RPMI8226 (cell line): ENCODE measurements at places on chromosomes 11 and 22.

- no peak for DNase-seq
Measured at GRCh38 chr22:44098021-44098739, 74.1 kb downstream of the PARVB start.

- DNase-seq: no peak
Measured at GRCh38 chr11:3942160-3942955, 86.9 kb downstream of the STIM1 start.

DNA sequence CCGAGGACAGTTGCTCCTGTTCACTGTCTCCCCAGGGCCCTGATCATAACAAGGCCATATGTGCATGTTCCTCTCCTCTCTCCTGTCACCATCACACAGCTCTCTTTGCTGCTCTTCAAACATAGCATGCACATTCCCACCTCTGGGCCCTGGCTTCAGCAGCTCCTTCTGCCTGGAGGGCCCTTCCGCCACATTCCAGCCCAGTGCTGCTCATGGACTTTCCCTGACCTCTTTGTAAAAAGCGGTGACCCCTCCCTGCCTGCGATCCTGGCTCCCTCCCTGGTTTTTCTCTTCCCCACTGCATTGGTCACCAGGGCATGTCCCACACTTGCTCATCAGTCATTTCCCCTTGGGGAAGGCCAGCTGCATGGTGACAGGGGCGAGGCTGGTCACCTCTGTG, 98.2 kb downstream of the MYO18B start:
- DNase-seq: no peak

GRCh38 chr11:45523760-45524159, 141.7 kb downstream of the CHST1 start:
- DNase-seq: no peak

DNA sequence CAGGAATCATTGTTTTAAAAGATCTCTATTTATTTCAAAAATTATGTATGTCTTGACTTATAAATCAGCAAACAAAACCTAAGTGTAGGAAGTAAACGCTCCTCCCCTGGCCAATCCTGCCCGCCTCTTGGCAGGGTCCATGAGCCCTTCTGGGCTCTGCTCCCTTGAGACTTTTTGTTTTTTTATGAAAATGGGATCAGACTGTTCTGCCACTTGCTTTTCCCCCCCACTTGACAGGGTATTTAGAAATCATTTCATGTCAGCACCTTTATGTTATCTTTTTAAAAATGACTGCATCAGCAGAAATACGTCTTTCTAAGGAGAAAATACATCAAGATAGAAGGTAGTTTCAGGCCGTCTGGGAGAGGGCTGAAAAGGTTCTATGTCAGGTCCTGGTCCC, 35.6 kb downstream of the FBLN1 start:
- no peak for DNase-seq

DNA sequence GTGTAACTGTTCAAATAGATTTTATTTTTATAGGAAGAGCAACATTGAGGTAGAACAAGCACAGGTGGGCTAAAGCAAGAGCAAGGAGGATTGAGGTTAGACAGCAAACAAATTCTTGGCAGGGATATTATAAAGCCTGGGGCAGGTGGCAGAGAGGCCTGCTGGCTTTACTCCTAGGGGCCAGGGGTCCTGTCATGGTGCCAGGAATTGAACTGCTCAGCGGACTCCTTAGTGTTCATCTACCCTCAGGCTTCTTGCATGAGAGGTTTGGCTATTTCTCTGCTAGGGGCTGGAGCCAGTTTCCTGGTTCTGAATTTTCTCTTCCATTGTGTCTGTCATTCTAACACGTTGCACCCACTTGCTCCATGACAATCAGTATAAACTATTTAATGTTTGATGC, 217.2 kb upstream of the NCAM1 start:
- peak; percentile 69 for DNase-seq

DNA sequence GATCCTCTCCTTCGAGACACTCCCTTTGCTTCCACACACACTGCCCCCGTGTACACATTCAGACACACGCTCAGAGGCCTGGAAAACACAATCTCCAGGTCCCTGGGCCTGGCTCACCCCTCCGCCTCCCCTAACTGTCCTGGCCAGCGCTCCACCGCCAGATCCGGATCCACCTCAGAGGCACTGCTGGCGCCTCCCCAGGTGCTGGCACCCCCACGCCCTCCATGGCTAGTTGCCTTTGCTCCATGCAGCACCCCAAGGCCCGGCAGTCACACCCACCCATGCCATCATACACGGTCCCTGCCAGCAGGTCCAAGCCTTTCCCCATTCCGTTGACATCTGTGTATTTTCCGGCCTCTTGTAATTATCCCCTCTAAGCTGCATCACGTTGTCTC, 11.1 kb downstream of the SPTBN2 start:
- no peak for DNase-seq

DNA sequence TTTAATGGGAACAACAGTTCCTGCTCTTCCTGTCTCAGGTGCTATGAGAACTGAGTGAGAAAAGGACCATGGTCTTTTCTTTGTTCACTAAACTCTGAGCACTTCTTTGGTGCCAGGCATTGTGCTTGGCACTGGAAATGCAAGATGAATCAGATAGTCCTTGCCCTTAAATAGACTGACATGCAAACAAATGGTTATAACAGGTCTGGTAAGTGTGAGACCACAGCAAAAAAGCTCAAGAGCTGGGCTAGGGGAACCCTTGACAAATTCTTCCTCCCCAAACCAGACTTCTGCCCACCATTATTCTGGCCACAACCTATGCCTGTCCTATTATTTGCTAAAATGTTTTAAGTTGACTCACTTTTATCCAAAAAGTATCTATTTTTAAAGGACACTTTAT, 5.1 kb downstream of the SLC43A3 start:
- DNase-seq: no peak

GRCh38 chr11:106263527-106263926, 186.1 kb downstream of the AASDHPPT start:
- no peak for DNase-seq

GRCh38 chr11:126115127-126115495, 52.4 kb upstream of the CDON start:
- peak; percentile 42 for DNase-seq
